ENCODE measurements at places on chromosomes 4 and X.

DNA sequence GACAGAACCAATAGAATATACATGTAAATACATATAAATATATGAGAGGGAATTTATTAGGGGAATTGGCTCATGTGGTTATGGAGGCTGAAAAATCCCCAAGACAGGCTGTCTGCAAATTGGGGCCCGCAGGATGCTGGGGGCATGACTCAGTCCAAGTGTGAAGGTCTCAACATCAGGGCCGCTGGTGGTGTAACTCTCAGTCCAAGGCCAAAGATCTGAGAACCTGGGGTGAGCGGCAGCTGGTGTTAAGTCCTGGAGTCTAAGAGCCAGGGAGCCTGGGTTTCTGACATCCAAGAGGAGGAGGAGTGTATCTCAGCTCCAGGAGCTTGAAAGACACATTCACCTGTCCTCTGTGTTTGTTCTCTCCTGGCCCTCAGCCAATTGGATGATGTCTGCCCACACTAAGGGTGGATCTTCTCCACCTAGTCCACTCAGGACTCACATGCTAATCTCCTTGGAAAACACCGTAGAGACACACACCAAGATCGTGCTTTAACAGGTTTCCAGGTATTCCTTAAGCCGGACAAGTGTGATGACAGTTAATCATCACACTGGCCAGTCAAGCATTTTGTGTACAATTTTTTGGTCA lies 28.9 kb downstream of the TIGD2 start:
- DNase-seq = no peak

GRCh38 chrX:69032601-69033000 lies 132.7 kb downstream of the PJA1 start:
- no peak for DNase-seq

DNA sequence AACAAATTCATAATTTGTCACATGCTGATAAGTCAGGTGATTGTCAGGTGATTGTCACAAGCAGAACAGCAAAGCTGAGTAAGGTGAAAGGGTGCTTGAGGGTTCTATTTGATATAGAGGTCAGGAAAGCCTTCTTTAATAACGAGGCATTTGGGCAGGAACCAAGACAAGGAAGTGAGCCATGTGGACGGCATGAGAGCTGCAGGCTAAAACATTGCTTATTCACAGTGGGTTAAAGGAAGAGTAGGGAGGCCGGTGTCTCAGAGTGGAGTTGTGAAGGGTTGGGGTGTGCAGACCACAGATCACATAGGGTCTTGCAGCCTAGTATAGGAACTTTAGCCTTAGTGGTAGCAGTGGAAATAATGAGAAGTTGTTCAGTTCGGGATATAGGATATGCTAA lies 31.3 kb upstream of the CYP2U1 start:
- DNase-seq = no peak

- no peak for DNase-seq
These were observed 805.1 kb upstream of the INTU start for GRCh38 chr4:126827669-126828068.

GRCh38 chr4:55399581-55399980 lies 3.8 kb downstream of the TMEM165 start:
- no peak for DNase-seq

- no peak for DNase-seq
These were observed 555 bp upstream of the PGM2 start for GRCh38 chr4:37825968-37826294.

GRCh38 chrX:111005166-111005565 lies 90.8 kb upstream of the PAK3 start:
- DNase-seq = no peak

DNA sequence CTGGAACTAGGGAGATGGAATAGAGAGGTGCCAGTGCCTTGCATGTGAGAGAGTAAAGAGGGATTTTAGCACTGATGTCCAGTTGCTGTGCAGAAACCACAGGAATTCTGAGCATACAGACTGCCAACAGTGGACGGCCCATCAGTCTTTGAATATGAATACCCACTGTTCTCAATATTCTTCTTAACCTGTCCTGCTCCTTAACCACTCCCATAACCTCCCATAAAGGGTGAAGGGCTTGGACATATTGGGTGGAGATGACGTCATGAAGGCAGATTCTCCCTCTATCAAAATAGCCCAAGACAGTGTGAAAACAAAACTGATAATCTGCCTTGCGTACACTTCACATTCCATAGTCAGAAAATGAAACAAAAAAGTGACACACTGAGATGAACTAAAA lies 1313.7 kb upstream of the PABPC4L start:
- no peak for DNase-seq

DNA sequence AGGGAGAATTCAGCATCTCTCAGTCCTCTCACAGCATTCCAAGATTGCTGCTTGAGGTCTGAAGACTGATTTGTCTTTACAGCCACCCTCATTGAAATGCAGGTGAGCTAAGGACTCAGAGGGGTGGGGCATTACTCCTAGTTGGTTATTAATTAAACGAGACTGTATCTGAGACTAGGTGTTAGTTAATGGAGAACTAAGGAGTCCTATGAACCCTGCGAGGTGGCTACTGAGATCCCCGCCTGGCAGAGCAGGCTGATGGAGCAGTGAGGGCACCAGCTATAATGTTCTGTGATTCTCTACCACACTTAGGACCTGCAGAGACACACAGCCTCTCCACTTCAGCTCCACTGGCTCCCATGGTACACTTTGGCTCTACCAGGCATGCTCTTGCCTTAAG lies 215.3 kb downstream of the MID1IP1 start:
- no peak for DNase-seq

GRCh38 chr4:6582889-6583490 lies 8.0 kb downstream of the MAN2B2 start:
- DNase-seq = no peak

- DNase-seq = no peak
These were observed 198.4 kb downstream of the PALLD start for GRCh38 chr4:168695288-168695687.

DNA sequence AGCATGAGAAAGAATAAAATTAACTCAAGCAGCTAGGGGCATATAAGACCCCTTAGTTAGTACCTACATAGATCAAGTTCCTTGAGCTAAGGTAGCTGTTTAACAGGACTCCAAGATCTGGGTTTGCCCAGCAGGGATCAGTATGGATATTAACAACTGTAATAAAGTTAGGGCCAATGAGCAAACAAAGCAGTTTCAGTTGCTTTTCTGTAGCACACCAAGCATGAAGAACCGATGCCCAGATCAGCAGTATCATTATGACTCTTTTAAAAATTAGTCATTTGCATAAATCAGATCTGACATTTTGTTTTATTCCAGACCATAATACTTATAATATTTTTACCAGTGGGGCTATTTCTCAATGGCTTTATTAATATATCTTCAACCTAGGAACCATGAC lies 80.9 kb downstream of the C4orf33 start:
- DNase-seq = no peak

GRCh38 chrX:149721778-149722177 lies 9.9 kb downstream of the MAGEA11 start:
- DNase-seq = no peak

GRCh38 chrX:47650164-47651042 lies at the start of gene ELK1:
Gene ELK1 (minus strand): TSS chrX:47650563. CDS start chrX:47641441, 9,122 bp downstream.
- DNase-seq = peak; percentile 87

DNA sequence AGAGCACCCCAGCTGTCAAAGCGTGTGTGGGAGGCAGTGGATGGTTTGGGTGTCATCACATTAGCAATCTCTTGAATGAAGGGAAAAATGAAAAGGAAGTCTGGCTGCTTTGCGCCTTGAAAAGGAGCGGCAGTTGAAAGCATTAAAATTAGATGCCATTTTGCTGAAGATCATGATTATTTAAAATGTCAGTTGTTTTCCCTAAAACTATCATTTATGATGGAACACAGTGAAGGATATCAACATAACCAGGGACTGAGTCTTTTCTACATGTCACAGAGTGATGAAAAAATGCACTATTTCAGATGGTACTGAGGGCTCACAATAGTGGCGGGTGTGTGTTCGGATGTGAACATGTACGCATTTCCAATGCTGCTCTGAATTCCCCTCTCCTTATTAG lies 450.2 kb upstream of the CPEB2 start:
- DNase-seq = no peak

DNA sequence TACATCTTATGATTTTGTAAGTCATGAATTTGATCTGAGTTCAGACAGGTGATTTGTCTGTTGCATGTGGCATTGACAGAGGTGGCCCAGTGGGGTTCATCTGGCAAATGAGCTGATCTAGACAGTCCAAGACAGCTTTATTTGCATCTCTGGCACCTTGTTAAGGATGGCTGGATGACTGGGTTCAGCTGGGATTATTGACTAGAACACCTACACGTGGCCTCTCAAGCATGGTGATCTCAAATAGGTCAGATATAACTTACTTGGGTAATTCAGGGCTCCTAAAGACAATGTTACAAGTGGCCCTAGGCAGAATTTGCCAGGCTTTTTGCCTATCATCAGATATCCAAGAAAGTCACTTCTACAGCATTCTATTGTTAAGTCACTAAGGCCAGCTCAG lies 48.0 kb downstream of the APOOL start:
- DNase-seq = no peak

- no peak for DNase-seq
These were observed 770 bp upstream of the TIGD2 start for GRCh38 chr4:89110541-89110985.

DNA sequence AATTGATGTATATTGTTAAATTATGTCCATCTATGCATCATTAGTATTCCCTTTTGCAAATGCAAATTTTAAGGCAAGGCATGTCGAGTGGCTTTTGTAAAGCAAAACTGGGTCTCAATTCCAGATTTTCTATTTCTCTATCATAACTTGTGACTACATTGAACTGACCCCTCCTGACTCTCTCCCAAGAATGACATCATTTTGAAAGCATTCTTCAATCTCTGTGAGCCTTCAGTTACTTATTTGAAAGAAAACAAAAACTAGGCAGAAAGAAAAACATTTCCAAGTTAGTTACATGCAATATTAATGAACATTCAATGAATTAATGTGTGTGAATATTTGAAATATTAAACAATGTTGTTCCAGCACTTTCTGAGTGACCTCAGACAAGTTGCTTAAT lies 314.3 kb upstream of the CLNK start:
- no peak for DNase-seq

- DNase-seq = no peak
These were observed 392.0 kb downstream of the SPRY1 start for GRCh38 chr4:123788577-123788976.

- no peak for DNase-seq
These were observed 217.4 kb downstream of the SHROOM3 start for GRCh38 chr4:76652389-76652788.

GRCh38 chr4:119070301-119070700 lies 65.3 kb upstream of the MYOZ2 start:
- DNase-seq = no peak

- DNase-seq = no peak
These were observed 109.5 kb upstream of the ADRA2C start for GRCh38 chr4:3656416-3657356.

DNA sequence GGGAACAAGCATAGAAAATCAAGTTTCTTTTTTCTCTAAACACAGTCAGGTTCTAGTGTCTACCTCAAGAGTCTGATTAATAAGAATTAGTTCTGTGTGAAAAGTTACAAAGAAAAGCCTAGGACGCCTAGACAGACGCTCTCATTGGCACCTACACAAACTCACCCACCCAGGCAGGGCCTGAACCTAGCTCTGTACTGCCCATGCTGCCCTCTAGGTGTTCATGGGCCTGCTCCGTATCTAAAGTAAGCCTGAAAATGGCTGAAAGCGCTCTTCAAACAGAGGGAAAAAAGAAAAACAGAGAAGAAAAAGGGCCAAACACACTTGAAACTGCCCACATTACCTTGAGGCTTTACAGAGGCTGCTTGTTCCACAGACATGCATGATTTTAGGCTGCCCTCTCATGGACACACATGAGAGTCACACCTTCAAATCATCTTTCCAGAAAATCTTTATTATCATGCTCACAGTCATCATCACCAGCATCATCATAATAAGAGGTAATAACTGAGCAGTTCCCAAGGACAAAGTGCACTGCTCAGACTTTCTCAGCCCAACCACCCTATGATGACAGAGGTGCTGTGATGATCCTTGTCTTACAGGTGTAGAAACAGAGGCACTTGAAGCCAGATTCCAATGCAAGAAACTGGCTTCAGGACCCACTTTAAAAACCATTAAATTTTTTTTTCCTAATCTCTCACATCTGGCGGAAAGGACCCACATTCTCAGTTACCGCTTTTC lies 49.6 kb downstream of the MAP7D2 start:
- DNase-seq = no peak

- no peak for DNase-seq
These were observed 23.8 kb upstream of the PLAC1 start for GRCh38 chrX:134682081-134682480.

DNA sequence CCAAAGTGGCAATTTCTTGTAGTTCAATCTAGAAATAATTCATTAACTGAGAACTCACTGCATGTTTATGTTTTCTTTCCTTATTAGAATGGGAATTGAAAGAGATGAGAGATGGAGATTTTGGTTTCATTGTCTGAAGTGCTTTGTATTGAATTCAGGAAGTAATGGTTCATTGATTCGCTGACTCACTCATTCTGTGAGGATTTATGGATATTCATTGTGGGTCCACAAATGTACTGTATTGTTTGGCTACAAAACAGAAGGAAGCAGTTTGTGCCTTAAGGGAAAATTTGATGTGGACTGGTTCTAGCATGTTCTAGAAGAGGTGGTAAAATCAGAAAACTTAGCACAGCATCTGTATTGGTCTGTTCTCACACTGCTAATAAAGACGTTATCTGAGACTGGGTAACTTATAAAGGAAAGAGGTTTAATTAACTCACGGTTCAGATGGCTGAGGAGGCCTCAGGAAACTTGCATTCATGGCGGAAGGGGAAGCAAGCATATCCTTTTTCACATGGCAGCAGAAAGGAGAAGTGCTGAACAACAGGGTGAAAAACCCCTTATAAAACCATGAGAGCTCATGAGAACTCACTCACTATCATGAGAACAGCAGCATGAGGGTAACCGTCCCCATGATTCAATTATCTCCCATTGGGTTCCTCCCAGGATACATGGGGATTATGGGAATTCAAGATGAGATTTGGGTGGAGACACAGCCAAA lies 132.3 kb upstream of the VCX3A start:
- DNase-seq = no peak

GRCh38 chrX:109600237-109600651 lies 24.7 kb downstream of the KCNE5 start:
- no peak for DNase-seq
